ENCODE measurements at places on chromosomes 13 and 19. TPM values are rescaled to one million over a fixed set of nuclear protein-coding genes. Genes with fewer than 3 reads are reported as not detected.

GRCh38 chr19:1453525-1454364 lies 3.8 kb downstream of the APC2 start:
- DNase-seq, result peak; percentile 64

DNA sequence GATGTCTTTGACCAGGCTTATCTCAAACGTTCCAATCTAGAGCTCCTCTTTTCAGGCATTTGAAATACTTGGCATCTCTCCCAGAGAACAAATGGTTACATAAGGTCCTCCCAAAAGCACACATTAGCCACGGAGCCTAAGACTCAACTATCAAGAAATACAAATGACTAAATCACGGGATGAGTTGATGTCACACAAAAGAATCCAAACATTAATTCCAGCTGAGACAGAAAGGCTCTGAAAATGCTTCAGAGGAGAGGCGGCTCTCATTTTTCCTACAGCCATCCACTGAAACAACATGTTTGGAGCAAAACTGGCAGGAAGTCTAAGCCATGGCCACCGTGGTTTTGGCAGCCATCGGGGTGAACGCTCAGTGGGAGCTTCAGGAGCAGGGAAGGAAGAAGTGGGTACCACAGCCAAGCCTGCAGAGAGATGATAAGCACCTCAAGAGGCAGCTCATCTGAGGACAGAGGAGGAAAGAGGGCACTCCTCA lies 122.5 kb downstream of the STK24 start:
- DNase-seq, result no peak

- DNase-seq, result no peak
Observed at GRCh38 chr13:100184095-100184494, 95.2 kb downstream of the PCCA start.

DNA sequence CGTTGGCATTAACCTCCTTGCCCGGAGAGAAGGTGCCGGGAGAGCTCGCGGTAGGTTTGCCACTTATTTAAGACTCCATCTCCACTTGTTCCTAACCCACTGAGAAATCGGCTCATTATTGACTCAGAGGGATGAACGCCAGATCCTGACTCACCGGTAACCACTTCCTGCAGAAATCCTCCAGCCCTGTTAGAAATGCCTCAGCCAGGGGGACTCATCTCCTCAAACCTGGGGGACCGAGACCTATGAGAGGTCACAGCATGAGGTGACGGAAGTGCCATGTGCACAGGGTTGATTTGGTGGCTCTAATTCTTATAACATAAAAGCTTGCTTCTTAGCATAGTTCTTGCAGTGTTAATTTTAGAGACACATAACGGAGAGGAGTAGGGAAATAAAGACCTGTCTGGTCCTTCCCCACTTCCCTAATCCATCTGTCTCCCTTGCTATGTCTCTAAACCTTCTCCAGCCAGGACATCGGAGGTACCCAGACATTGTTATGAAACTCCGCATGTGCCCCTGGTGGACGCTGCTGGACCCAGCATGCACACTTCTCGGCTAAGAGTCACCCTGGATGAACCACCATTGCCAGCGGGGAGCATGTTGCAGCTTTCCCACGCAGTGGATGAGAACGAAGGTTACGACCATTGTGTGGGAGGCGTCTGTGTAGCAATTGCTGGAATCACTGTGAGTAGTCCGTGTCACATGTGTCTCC lies 158.9 kb downstream of the EFNB2 start:
- DNase-seq, result no peak

- DNase-seq, result no peak
Observed at GRCh38 chr13:71871176-71871754, 4.3 kb upstream of the DACH1 start.

Gene TMEM238
- total RNA-seq, result 18.5 TPM

Gene KIR2DL1
- not detected for total RNA-seq

DNA sequence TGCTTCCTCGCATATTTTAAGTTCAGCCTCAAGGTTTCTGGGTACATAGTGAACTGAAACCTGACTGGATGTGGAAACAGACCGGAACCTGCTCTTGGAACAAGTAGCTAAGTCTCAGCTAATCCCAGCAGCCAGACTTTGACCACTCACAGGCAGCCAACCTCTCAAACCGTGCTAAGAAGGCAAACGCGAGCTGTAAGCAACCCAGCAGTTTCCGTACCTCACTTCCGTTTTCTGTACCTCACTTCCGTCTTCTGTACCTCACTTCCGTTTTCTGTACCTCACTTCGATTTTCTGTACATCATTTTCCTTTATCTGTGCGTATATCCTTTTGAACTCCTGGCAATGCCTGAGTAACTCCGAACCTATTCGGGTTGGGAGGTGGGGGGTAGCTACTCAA lies 96.8 kb downstream of the SUCLA2 start:
- DNase-seq, result no peak

Gene CYP2A6
- total RNA-seq, result not detected

GRCh38 chr19:19871932-19872331 lies 6.2 kb downstream of the ZNF253 start:
- no peak for DNase-seq

GRCh38 chr13:51553531-51553930 lies 30.7 kb upstream of the WDFY2 start:
- no peak for DNase-seq

DNA sequence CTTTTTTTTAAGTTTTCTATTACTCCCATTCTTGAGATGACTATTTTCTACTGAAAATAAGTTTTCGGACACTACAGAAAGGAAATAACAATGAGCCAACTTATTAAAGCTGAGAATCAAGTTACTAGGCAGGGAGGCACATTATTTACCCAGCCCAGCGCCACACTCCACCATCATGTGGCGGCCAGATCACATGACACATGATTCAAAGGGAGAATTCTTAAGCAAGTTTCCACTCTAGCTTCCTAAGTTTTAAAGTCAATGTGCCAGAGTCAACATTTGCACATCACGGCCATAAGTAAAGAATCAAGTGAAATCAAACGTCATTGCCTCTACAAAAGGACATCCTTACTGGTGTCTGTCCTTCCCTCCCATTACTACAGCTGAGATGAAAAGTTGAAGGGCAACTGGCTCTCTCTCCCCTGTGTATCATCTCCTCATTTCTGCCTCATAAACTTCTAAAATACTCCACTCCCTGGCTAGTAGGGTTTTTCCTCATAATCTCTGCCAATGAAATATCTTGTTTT lies 81.7 kb downstream of the KLF12 start:
- no peak for DNase-seq

GRCh38 chr13:31846182-31846938 lies 107.0 kb downstream of the RXFP2 start:
- DNase-seq, result peak; percentile 79

DNA sequence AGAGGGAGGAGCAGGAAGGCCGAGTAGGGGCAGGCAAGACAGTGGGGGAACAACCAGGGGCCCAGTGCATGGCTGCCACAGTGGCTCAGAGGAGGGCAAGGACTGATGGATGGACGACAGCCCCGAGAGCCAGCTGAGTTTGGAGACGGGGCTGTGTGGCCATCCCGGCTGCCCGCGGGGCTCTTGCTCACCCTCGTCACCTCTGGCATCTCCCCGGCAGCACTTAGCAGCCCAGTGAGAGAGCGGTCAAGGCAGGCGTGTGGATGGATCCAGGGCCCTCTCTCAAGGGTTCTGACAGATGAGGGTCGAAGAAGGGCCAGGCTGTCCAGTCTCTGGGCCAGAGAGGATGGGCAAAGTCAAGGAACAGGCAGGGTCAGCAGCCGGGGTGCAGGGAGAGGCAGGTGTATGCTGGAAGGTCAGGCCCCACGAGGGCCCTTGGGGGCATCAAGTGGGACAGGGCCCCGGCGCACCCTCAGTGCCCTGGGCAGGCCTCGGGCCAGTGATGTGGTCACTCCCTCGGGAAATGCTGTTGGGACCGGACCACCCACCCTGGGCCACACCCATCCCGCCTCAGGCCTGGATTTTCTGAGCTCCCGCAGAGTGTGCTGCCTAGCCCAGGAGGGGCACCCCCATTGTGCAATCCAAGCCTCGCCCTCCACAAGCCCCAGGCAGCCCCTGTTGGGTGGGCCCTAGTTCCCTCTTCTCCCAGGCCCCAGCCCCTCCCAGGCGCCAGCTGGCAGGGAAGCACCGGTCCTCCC lies 56.4 kb upstream of the TPM4 start:
- DNase-seq, result peak; percentile 45

DNA sequence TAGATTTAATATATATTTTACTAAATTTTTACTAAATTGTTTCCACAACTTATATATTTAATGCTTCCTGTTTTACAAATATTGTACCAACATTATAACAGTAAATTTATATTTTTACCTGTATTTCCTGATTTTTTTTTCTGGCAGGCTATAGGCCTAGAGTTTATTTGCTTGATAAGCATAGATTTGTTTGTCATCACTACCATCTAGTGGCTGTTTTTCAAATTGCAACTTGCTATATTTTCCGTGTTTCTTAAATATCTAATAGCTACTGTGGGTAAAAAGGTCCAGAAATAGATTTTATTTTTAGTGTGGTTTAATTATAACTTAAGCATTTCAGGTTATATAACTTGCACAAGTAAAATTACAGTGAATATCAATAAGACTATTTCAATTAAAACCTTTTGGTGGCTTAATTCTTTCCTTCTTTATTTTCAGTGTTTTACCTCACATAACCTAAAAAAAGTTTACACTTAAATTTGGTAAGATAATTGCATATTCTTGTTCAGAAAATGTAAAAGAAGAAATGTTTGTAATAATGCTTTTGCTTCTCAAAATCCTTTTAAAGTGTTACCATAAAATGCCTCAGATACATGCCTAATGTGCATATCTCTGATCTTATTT lies 60.6 kb downstream of the NDFIP2 start:
- DNase-seq, result no peak

DNA sequence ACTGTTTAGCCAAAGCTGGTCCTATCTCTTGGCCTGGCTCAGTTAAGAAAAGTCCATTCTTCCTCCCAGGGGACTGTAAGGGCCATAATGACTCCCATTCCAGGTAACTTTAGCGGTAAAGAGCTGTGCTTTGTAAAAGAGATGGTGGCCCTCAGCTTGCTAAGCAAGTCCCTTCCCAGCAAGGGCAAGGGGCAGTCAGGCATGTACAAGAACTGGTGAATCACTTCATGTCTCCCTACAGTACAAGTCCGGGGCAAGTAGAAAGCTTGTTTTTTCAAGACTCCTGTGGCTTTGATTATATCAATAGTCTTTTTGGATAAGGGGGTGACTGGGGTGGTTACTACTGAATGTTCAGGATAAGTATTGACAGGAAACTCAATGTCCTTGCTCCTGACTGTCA lies 88.9 kb downstream of the SLC25A15 start:
- no peak for DNase-seq

DNA sequence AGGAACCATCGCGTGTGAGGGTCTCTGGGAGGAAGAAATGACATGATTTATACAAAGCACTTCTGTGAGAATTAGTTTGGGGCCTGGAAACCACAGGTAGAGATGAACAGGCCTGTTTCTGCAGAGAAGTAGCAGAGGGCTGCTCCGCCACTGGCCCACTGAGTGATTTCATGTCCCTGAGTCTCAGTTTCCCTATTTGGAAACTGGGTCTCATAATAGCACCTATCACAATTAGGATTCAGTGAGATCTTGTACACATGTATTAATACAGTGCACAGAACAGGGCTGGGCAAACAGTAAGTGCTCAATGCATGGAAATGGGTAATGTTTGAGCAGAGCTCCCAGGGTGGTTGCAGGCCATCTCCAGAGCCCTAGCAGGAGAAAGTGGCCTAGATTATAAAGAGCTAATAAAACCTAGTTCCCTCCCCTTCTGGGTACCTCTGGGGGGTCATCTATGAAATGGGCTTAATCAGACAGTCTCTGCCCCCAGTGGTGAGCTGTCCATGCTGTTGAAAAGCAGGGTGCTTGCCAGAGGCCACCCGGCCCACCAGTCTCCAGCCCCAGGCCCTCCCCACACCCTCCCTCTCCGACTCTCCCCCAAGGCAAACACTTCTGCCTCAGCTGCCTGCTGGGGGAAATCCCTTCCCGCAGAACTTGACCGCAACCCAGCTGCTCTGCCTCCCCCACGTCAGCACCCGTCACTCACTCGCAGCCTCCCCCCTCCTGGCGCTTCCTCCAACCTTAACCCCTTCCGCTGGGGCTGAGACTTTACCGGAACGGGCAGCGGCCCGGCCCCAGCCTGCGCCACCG lies 4.5 kb downstream of the BCL3 start:
- peak; percentile 91 for DNase-seq

Gene GRIN3B
- not detected for total RNA-seq

DNA sequence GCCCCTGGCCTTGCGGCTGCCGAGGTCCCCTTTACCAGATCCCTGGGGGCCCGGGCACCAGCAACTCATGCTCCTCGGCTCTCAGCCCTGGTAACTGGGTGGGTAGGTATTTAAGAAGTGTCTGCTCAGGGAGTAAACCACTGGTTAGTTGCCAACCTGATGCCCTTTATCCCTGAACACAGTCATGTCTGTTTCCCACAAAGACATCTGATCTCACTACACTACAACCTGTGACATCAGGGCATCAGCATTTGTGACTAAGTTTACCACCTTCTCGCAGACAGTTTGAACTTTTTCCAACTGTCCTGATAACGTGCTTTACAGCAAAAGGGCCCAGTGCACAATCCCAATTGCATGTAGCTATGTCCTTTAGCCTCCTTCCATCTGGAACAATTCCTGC lies 22.0 kb downstream of the GGACT start:
- no peak for DNase-seq

DNA sequence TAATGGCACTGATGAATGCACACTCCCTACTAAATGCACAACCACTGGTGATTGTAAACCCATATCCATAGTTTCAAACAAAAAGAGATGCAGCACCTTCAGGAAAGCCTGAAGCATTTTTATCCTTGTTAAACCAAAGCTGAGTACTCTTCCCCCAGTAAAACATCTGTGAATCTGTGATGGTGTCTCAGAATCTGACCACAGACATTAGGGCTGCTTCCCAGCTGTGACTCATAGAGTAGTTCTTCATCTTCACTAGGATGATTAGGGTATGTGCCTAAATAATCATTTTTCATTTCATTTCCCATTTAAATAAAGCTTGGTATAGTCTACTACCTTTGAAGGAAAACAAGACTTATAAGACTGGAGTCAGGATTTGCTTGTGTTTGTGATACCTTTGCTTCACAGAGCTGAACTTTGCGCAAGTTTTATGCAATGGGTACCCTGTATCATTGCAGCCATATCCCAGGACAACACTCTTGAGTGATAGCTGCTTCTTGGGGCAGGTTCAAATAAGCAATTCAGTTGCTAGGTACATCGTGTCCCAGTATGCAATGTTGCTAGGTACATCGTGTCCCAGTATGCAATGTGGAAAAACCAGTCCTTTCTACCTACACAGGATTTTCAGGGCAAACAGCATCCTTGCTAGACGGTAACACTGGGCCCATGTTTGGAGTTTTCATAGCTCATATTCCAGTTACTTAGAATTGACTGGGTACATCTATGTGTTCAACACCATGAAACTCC lies 277.1 kb downstream of the IRS2 start:
- no peak for DNase-seq

Gene POSTN
- 7.6 TPM for total RNA-seq

Gene CEACAM3
- not detected for total RNA-seq

Data from pancreas (tissue), 10 donors.